ENCODE measurements at places on chromosomes 3 and 15.
A peak's percentile ranks its signal among the peaks of the same experiment; 100 is the strongest.

- DNase-seq = no peak
Observed at GRCh38 chr3:129259612-129260477, 10.4 kb downstream of the COPG1 start.

- DNase-seq = no peak
Observed at GRCh38 chr15:54556231-54556630, 578.0 kb downstream of the UNC13C start.

DNA sequence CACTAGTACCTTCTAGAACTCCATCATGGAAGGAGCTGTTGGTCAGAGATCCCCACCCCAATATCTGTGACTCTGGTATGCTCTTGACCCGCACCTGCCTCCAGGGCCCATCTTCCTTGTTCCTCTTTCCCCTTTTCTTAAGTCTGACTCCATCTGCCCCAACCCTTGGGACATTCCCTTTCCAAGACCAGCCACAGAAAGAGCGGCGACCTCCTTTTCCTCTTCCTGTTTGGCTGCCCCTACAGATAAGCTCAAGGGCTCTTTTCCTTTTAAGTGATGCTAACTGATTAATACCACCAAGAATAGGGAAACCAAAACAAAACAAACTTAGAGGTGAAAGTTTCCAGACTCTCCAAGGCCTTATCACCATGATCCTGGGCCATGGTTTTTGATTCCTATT, 21.9 kb upstream of the ATP8B4 start:
- no peak for DNase-seq

DNA sequence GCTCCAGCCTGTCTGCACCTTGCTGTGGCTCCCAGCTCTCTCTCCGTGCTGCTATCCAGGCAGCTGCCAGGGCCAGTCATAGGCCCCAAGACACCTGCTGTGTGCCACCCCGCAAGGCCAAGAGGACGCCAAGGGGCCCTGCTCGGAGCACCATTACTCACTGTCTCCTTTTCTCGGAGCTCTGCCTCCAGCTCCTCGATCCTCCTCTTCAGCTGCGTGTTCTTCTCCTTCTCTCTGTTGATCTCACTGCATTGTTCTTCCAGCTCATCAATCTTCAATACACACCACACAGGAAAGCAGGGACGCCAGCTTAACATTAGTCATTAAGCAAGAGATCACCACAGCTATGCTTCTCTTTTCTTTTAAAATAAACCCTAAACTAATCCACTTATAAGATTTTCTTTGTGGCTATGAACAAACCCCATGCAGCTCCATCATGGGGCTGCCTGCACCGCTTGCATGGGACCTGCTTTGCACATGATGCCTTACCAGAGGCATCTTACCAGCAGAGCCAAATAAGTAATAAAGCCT, 42.6 kb downstream of the WHAMM start:
- DNase-seq = no peak

DNA sequence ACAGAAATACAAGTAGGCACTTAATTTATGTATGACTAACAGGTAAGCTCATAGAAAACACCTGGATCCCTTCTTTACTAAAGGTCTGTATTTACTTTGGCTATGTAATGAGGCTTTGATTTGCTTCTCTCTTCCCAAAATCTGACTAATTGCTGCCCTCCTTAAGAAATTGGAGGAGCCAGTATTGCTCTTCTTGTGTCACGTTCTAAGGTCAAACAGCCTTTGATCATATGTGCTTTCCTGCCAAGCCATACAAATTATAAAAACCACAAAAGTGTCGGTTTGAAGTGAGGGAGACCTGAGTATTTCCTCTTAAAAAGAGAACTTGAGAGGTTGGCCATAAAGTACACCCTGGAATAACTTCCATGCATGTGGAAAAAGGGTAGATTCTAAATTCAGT, 112.1 kb upstream of the MB21D2 start:
- DNase-seq = no peak

- no peak for DNase-seq
Observed at GRCh38 chr3:99624496-99625236, 13.7 kb upstream of the COL8A1 start.

DNA sequence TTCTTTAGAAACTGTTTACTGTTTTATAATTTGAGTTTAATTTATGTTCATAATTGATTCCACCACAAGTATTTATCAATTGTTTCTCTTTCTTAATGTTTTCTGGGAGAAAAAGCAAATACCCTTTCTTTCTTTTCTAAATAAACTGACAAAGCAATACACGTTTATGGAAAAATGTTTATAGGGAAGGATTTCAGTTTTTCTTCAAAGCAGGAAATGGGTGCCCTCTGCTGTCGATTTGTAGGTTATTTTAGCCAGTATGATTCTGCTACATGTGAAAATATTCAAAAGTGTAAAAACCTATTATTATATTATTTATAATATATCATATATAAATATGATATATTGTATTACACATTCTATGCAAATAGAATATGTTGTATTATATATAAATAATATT, 921.0 kb upstream of the ROBO1 start:
- DNase-seq = no peak

- no peak for DNase-seq
Observed at GRCh38 chr3:14764331-14765059, 54.3 kb upstream of the FGD5 start.

GRCh38 chr3:79233431-79234060, 534.3 kb downstream of the ROBO1 start:
- no peak for DNase-seq

DNA sequence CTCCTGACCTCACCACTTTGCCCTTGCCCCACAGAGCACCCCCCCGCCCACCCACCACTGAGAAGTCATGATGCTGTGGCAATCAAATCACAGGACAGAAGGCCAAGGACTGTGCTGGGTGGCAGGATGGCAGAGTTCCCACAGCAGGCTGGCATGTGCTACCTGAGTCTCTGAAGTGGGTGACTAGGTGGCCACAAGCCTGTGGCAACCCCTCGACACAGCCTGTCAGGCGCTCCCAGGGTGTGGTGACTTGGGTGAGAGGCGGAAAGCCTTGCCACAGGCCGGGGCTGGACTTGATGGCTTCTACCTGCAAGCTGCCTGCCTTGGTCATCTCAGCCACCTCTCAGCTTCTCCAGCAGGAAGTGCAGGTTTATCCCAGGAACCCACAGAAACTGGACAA, 15.6 kb upstream of the DUSP7 start:
- DNase-seq = no peak

GRCh38 chr3:24156466-24156865, 211.4 kb downstream of the NR1D2 start:
- DNase-seq = peak; percentile 10

- no peak for DNase-seq
Observed at GRCh38 chr3:183330881-183331280, 77.8 kb downstream of the B3GNT5 start.

GRCh38 chr3:173732237-173732636, 334.7 kb downstream of the NLGN1 start:
- no peak for DNase-seq

GRCh38 chr3:120778776-120779175, 36.2 kb downstream of the GTF2E1 start:
- DNase-seq = no peak

GRCh38 chr3:187522890-187523289, 147.3 kb downstream of the SST start:
- DNase-seq = no peak

GRCh38 chr3:13135811-13136321, 62.6 kb upstream of the IQSEC1 start:
- no peak for DNase-seq

GRCh38 chr3:141840737-141841544, 35.5 kb upstream of the ATP1B3 start:
- DNase-seq = no peak

GRCh38 chr15:34047893-34048775, 9.1 kb upstream of the AVEN start:
- no peak for DNase-seq

DNA sequence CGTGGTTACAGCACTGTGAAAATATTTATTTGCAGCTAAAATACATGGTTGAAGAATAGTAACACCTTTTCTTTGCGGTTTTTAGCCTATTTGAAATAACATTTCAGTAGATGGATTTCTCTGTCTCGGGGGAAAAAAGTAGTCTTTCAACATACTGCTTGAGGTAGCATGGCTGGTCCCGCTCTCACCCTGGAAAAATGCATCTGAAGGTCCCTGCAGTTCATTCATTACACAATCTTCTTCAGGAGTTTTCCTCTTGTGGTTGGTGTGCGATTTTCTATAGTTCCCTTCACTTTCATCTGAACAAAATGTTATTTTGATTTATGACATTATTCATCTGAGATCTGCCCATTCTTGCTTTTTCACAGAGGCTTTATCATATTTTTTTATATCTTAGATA, 75.9 kb downstream of the STRIT1 start:
- DNase-seq = no peak

DNA sequence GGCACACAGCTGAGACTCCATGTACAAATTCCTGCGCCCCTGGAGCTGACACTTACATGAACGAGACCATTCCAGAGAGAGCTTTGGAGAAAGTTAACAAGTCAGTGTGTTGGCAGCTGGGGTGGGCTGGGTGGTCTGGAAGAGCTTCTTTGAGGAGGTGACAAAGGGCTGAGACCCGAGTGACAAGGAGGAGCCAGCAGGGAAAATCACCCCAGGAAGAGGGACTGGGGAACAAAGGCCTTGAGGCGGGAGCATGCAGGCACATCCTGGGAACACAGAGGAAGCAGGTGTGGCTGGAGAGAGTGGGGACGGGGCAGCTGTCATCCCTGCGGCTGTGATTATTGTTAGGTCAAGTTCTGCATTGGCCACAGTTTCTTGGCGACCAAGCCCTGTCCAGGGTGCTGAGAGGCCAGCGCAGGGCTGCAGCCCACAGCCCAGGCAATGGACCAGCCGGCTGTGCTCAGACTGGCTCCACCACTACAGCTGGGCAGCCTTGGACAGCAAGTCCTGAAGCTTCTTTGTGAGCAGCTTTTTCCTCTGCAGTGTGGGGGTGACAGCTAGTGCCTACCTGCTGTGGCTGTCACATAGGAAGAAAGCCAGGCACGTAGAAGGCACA, 34.2 kb upstream of the PRR23E start:
- no peak for DNase-seq

- no peak for DNase-seq
Observed at GRCh38 chr15:87827131-87827530, 429.4 kb downstream of the NTRK3 start.

- DNase-seq = no peak
Observed at GRCh38 chr3:168021737-168022450, 73.8 kb downstream of the GOLIM4 start.

DNA sequence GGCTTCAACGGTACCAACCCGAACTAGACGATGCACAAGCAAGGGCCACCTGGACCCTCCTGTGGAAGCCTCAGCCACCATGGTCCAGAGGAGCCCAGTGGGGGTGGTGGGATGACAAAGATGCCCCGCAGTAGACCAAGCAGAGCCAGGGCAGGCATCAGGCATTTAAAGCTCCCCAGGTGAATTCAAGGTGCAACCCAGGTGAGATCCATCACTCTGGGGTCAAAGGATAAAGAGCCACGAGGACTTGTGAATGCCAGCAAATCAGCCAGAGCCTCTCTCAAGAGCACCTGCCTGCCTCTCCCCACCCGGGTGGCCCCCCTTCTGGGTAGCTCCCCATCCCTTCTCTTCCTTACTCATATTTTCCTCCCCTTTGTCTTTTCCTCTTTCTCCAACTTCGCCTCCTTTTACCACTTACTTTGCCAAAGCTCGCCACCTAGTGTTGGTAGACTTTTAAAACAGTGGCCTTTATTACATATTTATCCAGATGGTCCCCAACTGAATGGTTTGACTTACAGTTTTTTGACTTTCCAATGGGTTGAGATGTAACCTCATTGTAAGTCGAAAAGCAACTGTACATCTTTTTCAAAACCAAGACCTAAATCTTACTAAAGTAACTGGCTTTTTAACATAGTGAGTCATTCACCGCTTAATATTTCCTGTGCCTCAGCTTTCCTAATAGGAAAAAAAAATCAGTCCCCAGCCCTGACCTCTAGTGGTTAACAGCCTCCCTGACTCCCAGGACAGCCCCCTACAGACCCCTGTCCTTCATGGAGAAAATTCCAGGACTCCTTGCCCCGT, 18.8 kb downstream of the PLA2G4F start:
- peak; percentile 66 for DNase-seq

- DNase-seq = peak; percentile 46
Observed at GRCh38 chr3:17110660-17111396, 226.1 kb downstream of the PLCL2 start.

GRCh38 chr3:14404631-14405359, 2.4 kb downstream of the SLC6A6 start:
- no peak for DNase-seq

DNA sequence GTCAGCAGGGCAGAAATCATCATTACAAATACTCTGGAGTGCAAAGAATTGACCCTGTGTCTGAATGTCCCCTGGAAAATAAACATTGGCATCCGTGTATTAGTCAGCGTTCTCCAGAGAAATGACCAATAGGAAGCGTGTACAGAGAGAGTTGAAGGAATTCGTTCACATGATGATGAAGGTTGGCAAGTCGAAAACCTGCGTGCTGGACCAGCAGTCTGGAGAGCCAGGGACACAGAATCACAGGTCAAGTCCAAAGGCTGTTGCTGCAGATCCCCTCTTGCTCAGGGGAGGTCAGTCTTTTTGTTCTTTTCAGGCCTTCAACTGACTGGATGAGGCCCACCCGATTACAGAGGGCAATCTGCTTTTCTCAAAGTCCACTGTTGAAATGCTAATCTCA, 16.6 kb downstream of the GP9 start:
- DNase-seq = no peak

- DNase-seq = no peak
Observed at GRCh38 chr3:60542995-60543394, 708.3 kb downstream of the FHIT start.

- DNase-seq = peak; percentile 27
Observed at GRCh38 chr3:32685543-32686185, 676 bp downstream of the CNOT10 start.

DNA sequence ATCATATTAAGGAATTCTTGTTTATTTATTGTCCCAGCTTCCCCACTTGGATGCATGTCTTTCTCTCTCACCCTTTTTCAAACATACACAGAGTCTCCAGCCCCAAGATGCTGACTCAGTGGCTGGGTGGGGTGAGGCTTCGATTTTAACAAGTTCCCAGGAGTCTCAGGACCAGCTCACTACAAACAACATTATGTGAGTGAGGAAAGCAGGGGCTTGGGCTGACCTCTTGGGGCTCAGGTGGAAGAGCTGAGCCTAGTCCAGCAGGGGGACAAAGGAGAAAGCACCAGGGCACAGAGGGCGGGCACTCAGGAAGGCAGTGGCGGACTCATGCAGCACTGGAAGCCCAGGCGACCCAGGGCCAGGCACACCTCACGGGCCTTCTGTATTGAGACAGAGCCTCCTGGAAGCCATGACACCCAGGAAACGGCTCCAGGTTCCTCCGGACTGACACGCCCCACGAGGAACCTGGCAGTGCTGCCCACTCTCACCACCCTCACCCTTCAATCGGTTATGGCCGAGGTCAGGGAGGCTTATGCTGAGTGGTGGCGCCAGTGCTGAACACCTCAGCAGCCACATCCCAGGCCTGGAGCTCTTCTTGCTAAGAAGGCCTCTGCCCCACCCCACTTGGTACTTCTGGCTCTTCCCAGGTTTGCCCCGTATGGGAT, 97.4 kb downstream of the LRIG1 start:
- no peak for DNase-seq

DNA sequence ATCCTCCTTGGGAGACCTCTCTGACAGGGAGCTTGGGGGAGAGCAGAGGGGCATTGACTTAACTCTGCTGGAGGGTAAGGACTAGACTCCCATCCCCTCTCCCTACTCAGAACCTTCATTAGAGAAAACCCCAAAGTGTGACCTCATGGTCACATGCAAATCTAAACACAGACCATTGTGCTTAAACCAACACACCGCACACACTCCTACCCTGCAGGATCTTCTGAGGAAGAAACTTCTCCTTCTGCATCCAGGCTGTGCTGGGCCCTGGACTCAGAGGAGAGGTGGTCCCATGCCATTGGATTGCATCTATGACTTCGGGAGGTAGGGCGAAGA, 805 bp upstream of the PARP16 start:
- peak; percentile 46 for DNase-seq

- DNase-seq = peak; percentile 90
Observed at GRCh38 chr15:63212050-63213004, 22.9 kb downstream of the RAB8B start.

Data from suppressor macrophage treated with lipopolysaccharide for 4 hours (primary cell).